ENCODE measurements at places on chromosomes 12 and 14. TPM values are rescaled to one million over a fixed set of nuclear protein-coding genes. Genes with fewer than 3 reads are reported as not detected.

The VASH1 gene
- total RNA-seq, result 1.8 TPM

The JAG2 gene
- 5.2 TPM for total RNA-seq

DNA sequence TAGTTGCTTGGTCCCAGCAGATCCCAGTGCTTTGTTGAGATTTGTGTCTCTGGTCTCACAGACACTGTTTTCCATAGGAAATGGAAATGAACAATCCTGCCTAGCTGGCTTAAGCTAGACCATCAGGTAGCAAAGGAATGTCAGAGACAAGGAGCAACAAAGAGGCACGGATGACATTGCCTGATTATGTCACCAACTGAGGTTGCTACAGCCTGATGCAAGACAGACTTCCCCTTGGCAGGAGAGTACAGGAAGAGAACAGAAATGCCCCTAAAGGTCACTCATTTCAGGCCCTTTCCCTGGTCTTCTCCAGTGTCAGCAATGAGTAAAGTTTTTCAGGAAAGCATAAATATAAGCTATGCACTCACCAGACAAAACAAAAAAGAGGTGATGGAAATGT, 2.0 kb upstream of the PRB2 start:
- no peak for DNase-seq

GRCh38 chr14:96265383-96266095, 9.5 kb downstream of the BDKRB1 start:
- DNase-seq, result no peak

GRCh38 chr14:68563251-68564131, 229.4 kb downstream of the ZFP36L1 start:
- DNase-seq, result no peak

- DNase-seq, result no peak
Observed at GRCh38 chr12:65769880-65770279, 54.4 kb upstream of the HMGA2 start.

DNA sequence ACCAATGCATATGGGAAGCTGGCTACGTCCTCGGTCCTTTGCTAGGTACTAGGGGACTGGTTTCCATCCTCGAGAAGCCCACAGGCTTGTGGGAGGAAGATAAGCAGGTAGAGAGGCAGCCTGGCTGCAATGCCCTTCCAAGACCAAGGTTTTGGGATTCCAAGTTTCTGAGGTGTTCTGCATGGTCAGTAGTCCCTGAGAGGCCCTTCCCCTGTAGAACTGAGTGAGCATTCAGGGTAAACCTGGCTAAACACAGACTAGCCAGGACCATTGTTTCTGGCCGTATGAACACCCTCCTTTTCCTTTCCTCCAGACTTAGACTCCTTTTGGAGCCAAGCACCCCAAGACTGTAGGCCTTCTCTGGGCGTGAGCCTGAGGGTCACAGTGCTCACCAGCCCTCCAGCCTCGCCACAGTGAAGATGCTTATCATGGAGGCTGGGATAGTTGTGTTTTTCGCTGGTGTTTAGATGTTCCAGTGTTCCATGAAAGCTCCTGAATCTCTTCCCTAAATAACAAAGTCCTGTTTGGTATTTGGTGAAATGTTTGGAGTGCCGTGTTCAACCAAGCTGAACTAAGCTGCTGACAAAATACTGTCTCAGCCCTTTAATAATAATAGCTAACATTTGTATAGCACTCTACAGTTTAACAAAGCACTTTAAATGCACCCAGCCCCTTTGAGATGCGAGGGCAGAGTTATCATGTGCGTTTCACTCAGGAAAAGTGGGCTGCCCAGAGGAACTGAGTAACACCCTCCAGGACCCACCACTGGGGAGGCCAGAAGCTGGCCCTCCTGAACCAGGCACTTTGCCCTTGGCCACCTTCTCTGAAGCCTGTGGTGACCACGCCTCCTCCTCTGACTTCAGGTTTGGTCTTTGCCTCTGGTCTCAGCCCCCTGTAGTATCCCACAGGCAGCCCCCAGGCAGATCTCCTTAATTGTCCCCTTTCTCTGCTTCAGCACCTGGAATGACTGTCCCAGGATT, 284.5 kb downstream of the CACNA1C start:
- DNase-seq, result no peak

DNA sequence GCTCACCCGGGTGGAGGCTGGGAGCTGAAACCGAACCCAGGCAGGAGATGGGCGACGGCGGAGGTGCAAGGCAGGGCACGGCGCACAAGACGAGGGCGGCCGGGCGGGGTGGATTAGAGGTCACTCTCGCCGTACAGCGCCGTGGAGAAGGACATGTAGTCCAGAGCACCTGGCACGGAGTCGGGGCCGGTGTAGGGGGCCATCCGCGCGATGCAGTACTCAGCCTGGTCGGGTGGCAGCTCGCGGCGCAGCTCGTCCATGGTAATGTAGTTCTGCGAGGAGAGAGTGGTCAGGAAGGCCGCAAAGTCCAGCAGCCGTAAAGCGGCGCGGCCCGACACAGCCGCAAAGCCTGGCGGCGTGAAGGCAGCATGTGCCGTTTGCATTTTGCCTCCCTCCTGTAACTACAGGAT, 81.9 kb upstream of the ZFP36L1 start:
- DNase-seq, result no peak

All from activated T-cell treated with anti-CD3 and anti-CD28 coated beads, Interleukin-2, amount 50 U/mL, for 4 hours (primary cell).